NCI-H524 (cell line): ENCODE measurements at places on chromosomes 6 and 20.

DNA sequence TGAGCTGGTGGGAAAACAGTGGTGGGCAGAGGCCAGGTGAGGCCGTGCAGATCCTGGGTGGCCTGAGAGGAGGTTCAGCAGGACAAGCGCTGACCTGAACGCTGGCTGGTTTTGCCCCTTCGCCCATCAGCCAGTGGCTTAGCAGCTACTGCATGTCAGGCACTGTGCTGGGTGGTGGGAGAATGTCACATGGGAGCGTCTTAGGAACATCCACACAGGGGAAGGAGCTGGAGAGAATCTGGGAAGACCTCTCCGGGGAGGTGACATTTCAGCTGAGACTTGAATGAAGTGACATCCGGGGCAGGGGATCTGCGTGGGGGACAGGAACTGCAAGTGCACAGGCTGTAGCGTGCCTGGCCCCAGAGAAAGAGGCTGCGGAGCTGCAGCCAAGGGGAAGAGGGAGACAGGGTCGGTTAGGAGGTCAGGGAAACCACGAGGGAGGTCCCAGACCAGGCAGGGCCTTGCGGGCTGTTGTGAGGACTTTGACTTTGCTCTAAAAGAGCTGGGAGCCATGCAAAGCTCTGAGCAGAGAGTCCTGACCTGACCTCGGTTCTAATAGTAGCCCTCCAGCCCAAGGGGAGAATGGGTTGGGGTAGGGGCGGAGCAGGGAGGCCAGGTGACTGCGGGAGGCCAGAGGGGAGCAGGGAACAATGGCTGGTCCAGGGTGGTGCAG lies 156.8 kb upstream of the PTPN1 start:
- DNase-seq, result no peak

DNA sequence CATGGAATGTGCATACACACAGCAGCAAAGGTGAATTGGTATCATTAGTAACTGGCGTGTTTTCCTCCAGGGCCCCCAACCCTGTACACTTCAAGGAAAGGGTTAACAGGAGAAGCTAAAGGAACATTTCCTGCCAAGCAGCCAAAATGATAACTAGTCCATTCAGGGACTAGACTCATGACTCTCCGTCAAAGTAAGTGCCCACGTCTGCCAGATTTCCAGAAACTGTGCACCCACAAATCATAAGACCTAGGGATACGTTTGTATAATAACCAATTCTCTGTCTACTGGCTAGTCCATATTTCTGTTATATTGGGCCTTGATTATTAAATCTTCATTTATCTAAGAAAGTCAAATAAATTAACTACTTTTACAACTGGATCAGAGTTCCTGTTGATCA lies 76.0 kb upstream of the NHSL1 start:
- DNase-seq, result no peak

GRCh38 chr6:1838604-1839213 lies 229.0 kb downstream of the FOXC1 start:
- no peak for DNase-seq

DNA sequence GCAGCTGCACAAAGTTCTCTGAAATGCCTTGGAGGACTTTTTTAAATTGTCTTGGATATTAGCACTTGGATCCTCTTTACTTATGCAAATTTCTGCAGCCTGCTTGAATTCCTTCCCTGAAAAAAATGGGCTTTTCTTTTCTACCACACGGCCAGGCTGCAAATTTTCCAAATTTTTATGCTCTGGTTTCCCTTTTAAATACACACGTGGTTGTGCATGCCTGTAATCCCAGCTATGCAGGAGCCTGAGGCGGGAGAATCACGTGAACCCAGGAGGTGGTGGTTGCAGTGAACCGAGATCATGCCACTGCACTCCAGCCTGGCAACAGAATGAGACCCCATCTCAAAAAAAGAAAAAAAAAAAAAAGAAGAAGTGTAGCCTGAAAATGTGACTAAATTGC lies 76.1 kb upstream of the PRND start:
- DNase-seq, result no peak

DNA sequence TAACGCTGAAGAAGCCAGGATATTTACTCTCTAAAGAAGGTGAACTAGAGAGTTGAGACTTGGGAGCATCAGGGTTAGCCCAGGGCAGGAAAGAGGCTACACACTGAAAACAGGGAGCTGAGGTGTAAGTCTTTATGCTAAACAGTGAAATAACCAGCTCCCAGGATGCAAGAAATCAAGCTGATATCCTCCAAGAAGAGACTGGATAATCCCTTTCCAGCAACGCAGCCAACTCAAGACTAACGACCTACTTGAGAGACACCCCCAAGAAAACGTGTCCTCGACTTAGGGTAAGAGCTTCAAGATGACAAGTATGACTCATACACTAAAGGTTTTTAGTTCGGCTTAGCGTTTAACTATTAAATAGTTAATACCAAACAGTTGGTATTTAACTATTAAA lies 202.2 kb downstream of the TASP1 start:
- no peak for DNase-seq

DNA sequence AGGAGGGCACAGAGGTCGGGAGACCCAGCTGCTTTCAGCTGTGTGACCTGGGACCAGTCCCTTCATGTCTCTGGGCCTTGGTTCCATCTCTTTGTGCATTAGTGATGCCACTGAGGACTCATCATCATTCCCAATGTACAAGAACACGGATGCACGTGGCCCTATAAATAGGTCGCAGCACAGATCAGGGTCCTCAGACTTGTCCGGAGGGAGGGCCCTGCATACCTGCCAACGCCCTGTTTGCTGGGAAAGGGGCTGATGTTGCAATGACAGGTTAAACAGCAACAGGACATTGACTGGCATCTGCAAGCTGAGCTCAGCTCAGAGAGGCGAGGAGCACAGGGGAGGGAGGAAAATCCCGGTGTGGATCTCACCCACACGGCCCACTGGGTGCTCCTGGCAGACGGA lies 21.8 kb downstream of the TGM2 start:
- peak; percentile 39 for DNase-seq

GRCh38 chr6:25132934-25133333 lies 146.2 kb upstream of the CARMIL1 start:
- no peak for DNase-seq

GRCh38 chr6:33414592-33415271 lies 3.2 kb downstream of the CUTA start:
- no peak for DNase-seq

DNA sequence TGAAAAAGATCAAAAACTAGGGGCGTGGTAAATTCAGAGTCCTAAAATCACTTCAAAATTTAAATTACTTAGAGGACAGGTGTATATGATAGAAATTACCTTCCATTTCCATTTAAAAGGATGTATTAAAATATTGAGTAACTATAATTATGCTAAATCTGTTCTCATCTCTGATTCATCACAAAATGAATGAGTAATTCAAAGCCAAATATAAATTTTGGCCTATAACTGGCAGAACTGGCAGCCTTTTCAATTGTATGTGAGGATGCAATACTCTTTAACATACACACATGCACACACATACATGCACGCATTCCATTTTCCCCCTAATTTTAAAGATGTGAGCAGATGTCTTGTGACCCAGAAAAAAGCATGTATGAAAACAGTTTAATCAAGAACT lies 194.6 kb downstream of the EPM2A start:
- no peak for DNase-seq

GRCh38 chr20:18388860-18389259 lies 78.0 kb downstream of the DZANK1 start:
- DNase-seq, result no peak

DNA sequence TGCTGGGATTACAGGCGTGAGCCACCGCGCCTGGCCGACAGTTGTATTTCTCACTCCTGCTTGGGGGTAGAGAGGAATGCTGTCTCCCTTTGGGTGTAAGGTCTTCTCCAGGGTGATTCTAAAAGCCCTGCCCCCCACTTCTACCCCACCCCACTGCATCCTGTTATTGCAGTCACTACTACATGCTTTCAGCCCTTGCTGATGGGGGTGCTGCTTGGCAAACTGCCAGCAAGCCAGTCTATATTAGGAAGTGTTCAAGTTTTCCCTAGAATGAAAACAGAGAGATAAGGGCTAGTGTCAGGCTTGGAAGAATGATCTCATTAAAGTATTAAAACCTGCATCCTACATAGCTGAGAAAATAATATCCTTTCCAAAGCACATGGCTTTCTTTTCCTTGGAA lies 31.3 kb downstream of the TTI1 start:
- DNase-seq, result no peak

GRCh38 chr20:59774204-59774641 lies 159.2 kb downstream of the SYCP2 start:
- DNase-seq, result no peak
